Large intestine (tissue), 12 donors: ENCODE measurements at places on chromosomes 2 and 18. TPM values are rescaled to one million over a fixed set of nuclear protein-coding genes. Genes with fewer than 3 reads are reported as not detected.

GRCh38 chr2:175168564-175168945 is 552 bp upstream of the ATF2 start:
- H3K27ac ChIP-seq = peak overlapping the region; percentile 73
- no peaks in the 10 kb centered on the region for H3K36me3 ChIP-seq
- DNase-seq = no peak
- no peaks in the 10 kb centered on the region for H3K27me3 ChIP-seq
- peak overlapping the region; percentile 77 for H3K4me3 ChIP-seq
- H3K4me1 ChIP-seq = no peaks in the 10 kb centered on the region

DNA sequence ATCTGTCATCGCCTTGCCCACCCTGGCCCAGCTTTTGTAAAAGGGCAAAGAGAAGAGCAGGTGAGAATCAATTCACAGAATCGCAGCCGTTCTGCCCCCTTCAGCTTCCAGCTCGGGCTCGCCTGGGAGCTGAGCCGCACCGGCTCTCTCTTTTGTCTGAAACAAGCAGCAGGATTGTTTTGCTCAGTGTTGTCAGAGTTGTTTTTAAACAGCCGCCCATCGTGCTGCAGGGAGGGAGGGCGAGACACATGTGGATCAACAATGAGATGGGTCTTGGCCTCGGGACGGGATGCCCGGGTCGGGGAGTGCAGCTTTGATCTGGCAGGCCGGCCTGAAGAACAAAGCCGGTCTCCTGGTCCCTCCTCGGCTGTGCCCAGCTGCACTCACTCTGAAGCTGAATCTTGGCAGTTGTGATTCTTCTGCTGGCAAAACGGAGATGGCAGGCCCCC is 39.7 kb upstream of the HDAC4 start:
- no peak overlapping the region for H3K27ac ChIP-seq
- H3K36me3 ChIP-seq = no peaks in the 10 kb centered on the region
- DNase-seq = no peak
- H3K4me1 ChIP-seq = no peaks in the 10 kb centered on the region
- H3K27me3 ChIP-seq = peaks cover 66% of the 10 kb centered on the region
- no peak overlapping the region for H3K4me3 ChIP-seq

DNA sequence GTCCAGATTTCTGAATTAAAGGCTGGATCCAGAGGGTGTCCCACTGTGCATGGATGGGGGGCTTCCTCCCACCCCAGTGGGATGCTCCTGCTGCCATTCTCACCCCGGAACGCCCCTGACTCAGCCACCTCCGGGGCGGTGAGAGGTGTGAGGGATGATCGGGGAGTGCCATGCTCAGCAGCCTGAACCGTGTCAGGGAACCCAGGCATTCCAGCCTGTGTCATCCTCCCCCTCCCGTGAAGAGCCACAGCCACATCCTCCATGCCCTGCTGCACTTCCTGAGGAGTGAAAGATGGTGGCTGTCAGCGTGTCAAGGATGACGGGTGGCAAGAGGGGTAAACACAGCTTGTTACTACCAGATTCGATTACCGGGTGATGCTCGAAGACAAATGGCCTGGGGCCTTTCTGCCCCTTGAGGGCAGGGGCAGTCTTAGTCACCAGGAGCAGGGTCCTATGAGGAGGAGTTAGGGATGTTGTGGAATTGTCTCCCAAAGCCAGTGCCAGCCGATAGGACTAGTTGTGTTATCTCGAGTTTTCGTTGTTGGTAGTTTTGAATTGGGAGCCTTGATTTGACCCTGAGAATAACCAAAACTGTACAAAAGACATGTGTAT is 80.8 kb downstream of the TCF7L1 start:
- no peaks in the 10 kb centered on the region for H3K27me3 ChIP-seq
- no peak overlapping the region for H3K4me3 ChIP-seq
- H3K36me3 ChIP-seq = no peaks in the 10 kb centered on the region
- no peak for DNase-seq

- H3K36me3 ChIP-seq = peaks cover 34% of the 10 kb centered on the region
- no peak overlapping the region for H3K27ac ChIP-seq
- DNase-seq = no peak
- no peaks in the 10 kb centered on the region for H3K27me3 ChIP-seq
- no peak overlapping the region for H3K4me3 ChIP-seq
These were observed 15.5 kb downstream of the PNO1 start for GRCh38 chr2:68172990-68173700.

GRCh38 chr18:8787794-8788193 is 82.4 kb downstream of the MTCL1 start:
- DNase-seq = no peak
- no peaks in the 10 kb centered on the region for H3K27me3 ChIP-seq
- peaks cover 25% of the 10 kb centered on the region for H3K4me1 ChIP-seq
- H3K27ac ChIP-seq = no peak overlapping the region

DNA sequence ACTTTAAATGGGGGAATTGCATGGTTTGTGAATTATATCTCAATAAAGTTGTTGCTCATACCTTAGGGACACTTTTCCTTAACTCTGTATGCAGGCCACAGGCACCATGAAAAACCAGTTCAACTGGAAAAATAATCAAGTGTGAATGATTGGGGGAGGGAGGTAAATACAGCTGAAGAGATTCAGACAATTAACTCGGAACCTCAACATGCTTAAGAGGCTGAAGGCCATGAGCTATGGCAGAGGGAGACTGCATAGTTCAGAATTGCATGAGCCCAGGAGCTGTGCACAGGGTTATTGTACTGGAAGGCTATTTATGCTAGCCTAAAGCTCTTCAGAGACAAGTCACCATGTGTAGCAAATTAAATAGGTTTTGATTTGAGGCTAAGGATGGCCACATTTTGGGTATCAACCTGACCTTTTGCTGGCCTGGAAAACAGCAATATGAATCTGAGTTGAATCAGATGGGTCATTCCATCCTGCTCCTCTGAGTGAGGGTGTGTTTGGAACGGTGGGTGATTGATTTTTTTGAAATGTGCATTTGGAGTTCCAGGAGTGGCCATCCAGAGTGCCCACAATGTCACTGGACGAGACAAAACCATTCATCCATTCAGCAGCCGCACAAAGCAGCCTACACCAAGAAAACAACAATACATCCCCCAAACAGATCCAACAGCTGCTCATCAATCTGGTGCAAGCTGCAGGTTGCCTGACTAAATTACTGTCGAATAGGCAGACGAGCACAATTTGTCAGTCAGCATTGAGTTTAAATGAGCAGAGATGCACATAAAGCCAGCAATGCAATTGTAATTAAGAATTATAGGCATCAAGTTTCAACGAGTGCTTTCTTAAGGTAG is 42.5 kb downstream of the HRH4 start:
- no peak for DNase-seq
- H3K36me3 ChIP-seq = no peaks in the 10 kb centered on the region
- no peaks in the 10 kb centered on the region for H3K27me3 ChIP-seq
- no peaks in the 10 kb centered on the region for H3K4me1 ChIP-seq

- no peak for DNase-seq
- H3K4me1 ChIP-seq = peaks cover 31% of the 10 kb centered on the region
- H3K27ac ChIP-seq = no peak overlapping the region
- no peaks in the 10 kb centered on the region for H3K27me3 ChIP-seq
These were observed 71.6 kb downstream of the NCKAP5 start for GRCh38 chr2:133496501-133497269.

GRCh38 chr2:84201158-84201557 is 257.9 kb downstream of the SUCLG1 start:
- H3K4me1 ChIP-seq = no peaks in the 10 kb centered on the region
- H3K27me3 ChIP-seq = no peaks in the 10 kb centered on the region
- no peak overlapping the region for H3K27ac ChIP-seq
- DNase-seq = no peak
- no peaks in the 10 kb centered on the region for H3K36me3 ChIP-seq

- no peaks in the 10 kb centered on the region for H3K27me3 ChIP-seq
- H3K27ac ChIP-seq = no peak overlapping the region
- no peaks in the 10 kb centered on the region for H3K4me1 ChIP-seq
These were observed 26.4 kb downstream of the KCNIP3 start for GRCh38 chr2:95323347-95324155.

GRCh38 chr2:207088276-207088675 is 77.5 kb downstream of the KLF7 start:
- no peaks in the 10 kb centered on the region for H3K27me3 ChIP-seq
- H3K4me1 ChIP-seq = no peaks in the 10 kb centered on the region
- no peak overlapping the region for H3K27ac ChIP-seq
- H3K4me3 ChIP-seq = no peak overlapping the region

DNA sequence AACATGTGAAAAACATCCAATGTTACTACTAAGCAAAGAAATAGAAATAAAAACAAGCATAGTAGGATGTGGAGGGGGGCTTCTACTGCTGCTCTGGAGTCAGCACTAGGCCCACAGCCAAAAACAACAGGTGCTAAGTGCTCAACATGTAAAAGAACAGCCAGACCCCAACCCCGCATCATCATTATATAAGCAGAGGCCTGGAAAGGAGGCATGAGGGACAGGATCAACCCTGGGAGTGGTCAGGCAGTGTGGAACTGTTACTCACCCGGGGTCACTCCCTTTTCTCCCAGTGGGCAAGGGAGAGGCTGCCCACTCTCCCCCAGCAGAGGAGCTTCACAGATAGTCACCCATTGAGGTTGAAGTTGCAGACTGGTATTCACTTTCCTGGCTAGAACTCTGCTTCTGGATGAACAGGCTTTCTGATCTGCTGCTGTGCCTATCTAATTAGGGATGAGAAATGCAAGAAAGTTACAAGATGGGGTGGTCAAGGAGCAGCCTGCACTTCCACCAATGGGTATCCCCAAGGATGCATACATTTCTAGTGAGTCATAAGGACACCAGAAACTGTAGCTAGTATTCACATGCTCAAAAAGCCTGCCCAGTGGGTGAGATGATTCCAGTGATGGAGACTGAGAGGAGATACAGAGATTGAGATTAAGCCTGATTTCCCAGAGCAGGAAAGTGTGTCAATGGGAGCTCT is 480.1 kb upstream of the TCF4 start:
- H3K36me3 ChIP-seq = no peaks in the 10 kb centered on the region
- H3K4me3 ChIP-seq = no peak overlapping the region
- DNase-seq = no peak
- no peak overlapping the region for H3K27ac ChIP-seq

GRCh38 chr2:158191076-158191895 is 89.6 kb downstream of the UPP2 start:
- H3K4me3 ChIP-seq = no peak overlapping the region
- no peak overlapping the region for H3K27ac ChIP-seq
- no peaks in the 10 kb centered on the region for H3K36me3 ChIP-seq
- DNase-seq = no peak
- no peaks in the 10 kb centered on the region for H3K27me3 ChIP-seq

GRCh38 chr2:27966466-27966865 is 75.9 kb downstream of the BABAM2 start:
- H3K27ac ChIP-seq = no peak overlapping the region
- H3K36me3 ChIP-seq = no peaks in the 10 kb centered on the region
- H3K4me1 ChIP-seq = no peaks in the 10 kb centered on the region
- no peaks in the 10 kb centered on the region for H3K27me3 ChIP-seq
- DNase-seq = no peak

GRCh38 chr2:10109311-10109710 is 13.2 kb upstream of the RRM2 start:
- H3K27me3 ChIP-seq = no peaks in the 10 kb centered on the region
- no peaks in the 10 kb centered on the region for H3K36me3 ChIP-seq
- DNase-seq = no peak
- H3K27ac ChIP-seq = no peak overlapping the region
- H3K4me3 ChIP-seq = no peak overlapping the region

DNA sequence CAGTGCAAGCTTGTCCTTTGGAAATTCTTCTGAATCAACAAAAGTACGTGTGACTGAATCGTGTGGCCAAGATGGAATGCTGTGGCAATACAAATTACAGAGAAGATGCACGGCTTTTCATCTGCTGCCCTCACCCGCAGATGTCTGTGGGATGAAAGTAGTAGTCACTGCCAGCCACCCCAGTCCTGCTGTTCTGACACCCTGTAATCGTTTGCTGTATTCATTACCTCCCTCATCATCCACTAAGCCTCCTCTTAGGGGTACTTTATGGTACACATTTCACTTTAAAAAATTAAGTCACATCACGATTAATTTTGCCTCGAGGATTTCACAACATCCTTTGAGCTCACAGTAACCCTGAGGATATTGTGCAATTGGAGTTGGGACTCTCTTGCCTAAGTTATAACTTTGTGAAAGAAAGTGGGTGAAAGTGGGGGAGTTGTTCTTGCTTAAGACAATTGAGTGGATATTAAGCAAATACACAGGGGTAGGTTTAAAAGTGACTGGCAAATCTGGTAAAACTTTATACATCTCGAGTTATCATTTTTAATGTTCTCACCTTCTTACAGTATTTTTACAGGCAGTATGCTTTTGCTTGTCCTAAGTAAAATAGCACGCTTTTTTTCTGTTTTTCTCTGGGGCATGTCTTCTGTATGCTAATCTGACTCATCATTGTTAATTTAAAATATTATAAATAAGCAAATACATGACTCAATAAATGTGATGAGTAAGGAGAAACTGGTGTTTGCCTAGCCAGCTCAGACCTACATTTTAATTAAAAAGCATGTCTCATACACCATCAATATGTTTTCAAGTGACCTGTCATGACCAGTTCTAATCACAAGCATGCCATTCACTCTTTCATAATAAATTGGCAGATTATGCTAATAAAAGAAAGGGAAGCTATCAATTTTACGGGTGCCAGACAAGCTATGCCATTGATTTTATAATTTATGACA is 680.9 kb downstream of the IRS1 start:
- H3K27me3 ChIP-seq = no peaks in the 10 kb centered on the region
- no peak for DNase-seq
- H3K27ac ChIP-seq = no peak overlapping the region
- H3K36me3 ChIP-seq = no peaks in the 10 kb centered on the region
- H3K4me3 ChIP-seq = no peak overlapping the region

GRCh38 chr18:48396561-48396960 is 12.6 kb downstream of the ZBTB7C start:
- H3K4me1 ChIP-seq = no peaks in the 10 kb centered on the region
- H3K4me3 ChIP-seq = no peak overlapping the region
- no peaks in the 10 kb centered on the region for H3K36me3 ChIP-seq
- DNase-seq = no peak
- H3K27me3 ChIP-seq = peaks cover 46% of the 10 kb centered on the region

DNA sequence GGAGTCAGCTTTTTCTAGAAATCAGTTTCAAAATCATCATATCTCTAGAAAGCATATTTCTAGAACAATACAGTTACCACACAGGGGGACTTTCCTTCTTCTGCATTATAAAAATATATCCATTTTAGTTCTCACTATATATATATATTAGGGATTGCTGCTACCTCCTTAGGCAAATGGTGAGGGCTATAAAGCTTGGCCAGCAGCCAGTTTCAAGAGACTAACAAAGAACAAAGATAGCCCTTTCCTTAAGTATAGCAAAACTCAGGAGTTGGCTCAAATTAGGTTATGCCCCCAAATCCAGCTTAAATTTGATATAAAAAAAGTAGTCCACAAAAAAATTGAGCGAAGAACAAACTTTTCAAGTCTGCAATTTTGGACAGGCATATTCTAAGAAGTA is 70.0 kb downstream of the EIF2AK3 start:
- no peak overlapping the region for H3K27ac ChIP-seq
- no peak for DNase-seq
- H3K27me3 ChIP-seq = no peaks in the 10 kb centered on the region

- H3K4me3 ChIP-seq = no peak overlapping the region
- H3K36me3 ChIP-seq = no peaks in the 10 kb centered on the region
- no peaks in the 10 kb centered on the region for H3K27me3 ChIP-seq
- H3K4me1 ChIP-seq = no peaks in the 10 kb centered on the region
- DNase-seq = no peak
- no peak overlapping the region for H3K27ac ChIP-seq
These were observed 181.6 kb downstream of the XIRP2 start for GRCh38 chr2:167069855-167070254.

POTEC gene
- polyA plus RNA-seq = 0.06 TPM

TXNDC2 gene
- polyA plus RNA-seq = 0.03 TPM

CXCR1 gene
- 0.01 TPM for polyA plus RNA-seq

SRD5A2 gene
- polyA plus RNA-seq = 0.22 TPM

C2orf78 gene
- not detected for polyA plus RNA-seq

ACADL gene
- polyA plus RNA-seq = 1.3 TPM

DSC2 gene
- polyA plus RNA-seq = 65.2 TPM
